ENCODE measurements at places on chromosomes 12 and 14.

GRCh38 chr14:73833530-73834260 is 17.9 kb upstream of the PTGR2 start:
- DNase-seq = peak; percentile 87

DNA sequence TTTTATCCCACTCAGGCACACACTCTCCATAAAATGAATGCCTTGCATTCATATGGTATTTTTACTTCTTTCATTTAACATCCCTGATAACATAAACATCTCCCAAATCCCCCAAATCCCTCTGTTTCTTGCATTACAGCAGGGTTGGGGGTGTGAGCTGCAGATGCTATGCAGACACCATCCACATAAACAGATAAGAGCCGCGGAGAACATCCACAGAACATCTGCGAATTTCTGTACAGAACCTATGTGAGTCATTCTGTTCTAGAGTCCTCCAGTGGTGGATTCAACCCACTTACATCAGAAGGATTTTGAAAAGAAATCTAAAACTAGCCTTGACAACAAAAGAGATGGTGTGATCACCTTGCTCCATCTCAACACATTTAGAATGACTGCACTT is 20.3 kb downstream of the FBLN5 start:
- no peak for DNase-seq

GRCh38 chr12:96210376-96211055 is 16.3 kb downstream of the ELK3 start:
- no peak for DNase-seq

- no peak for DNase-seq
Observed at GRCh38 chr14:61296719-61297502, 15.8 kb upstream of the TMEM30B start.

DNA sequence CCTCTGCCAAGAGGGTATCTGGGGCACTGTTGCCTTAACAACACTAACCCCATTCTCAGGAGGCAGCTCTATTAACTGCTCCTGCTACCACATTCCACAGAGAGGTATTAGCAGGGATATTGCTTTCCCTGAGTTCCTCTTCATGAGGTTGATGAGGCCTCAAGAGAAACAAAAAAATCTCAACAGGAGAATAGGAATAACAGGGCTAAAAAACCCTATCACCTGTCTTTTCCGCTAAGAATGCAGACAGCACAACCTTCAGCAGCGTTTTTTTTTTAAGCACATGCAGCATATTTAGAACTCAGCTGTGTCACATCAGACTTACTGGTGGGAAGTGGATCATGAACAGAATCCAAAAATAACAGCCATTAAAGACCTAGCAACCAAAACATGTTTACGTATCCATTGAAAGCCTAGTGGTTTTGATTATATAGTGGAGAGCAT is 29.2 kb downstream of the ATF7 start:
- DNase-seq = no peak

All from posterior cingulate gyrus (tissue), 11 donors.